ENCODE measurements at places on chromosomes 4 and X.
A peak's percentile ranks its signal among the peaks of the same experiment; 100 is the strongest.

DNA sequence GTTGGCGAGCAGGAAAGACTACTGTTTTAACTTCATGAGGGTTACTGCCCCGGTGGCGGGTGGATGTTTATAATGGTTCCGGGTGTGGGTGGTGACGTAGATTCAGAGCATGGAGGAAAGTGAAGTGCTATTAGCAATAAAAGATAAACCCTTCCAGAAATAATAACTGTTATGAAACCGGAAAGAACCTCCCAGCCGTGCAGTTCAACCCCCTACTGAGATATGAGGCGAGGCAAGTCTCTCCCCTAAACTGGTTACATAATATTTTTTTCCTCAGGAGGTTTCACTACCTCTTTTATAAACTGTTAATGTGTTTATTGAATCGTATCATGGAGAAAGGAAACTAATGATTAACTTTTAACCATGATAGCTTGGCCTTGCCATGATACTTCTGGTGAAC is 33.9 kb upstream of the STIM2 start:
- no peak for DNase-seq

GRCh38 chr4:164221631-164222030 is 532.3 kb upstream of the SMIM31 start:
- no peak for DNase-seq

- DNase-seq = peak; percentile 19
Observed at GRCh38 chrX:107775734-107776511, at the start of gene TSC22D3. Gene TSC22D3 (minus strand): TSS chrX:107775787. CDS start chrX:107775419, 368 bp downstream.

- peak; percentile 31 for DNase-seq
Observed at GRCh38 chr4:125283707-125284279, 31.0 kb upstream of the FAT4 start.

GRCh38 chrX:73239242-73239641 is 24.6 kb upstream of the NAP1L2 start:
- no peak for DNase-seq

DNA sequence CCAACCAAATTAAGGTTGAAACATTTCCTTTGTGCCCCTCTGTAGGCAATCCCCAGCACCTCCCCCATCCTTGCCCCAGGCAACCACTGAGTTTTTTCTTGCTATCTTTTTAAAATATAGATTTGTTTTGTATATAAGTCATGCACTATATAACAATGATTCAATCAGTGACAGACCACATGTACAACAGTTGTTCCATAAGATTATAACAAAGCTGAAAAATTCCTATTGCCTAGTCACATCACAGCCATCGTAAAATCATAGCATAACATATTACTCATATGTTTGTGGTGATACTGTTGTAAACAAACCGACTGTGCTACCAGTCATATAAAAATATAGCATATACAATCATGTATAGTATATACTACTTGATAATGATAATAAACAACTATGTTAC is 211.9 kb upstream of the NRK start:
- no peak for DNase-seq

DNA sequence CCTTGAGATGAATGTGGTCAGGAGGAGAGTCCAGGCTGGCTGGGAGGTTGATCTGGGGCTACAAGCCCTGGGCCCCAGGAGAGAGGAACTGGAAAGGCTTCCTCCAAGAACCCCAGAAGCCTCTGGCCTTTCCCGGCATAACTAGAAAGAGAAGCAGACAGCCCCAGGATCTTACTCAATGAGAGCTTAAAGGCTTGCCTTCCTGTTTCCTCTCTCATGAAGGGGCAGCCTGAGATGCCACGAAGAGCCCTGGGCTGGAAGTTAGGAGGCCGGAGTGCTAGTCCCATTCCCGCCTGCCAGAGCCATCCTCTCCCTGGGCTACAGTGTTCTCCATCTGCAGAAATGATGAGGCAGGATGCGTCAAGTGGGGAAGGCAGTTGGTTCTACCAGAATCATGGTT is 20.1 kb upstream of the XPNPEP2 start:
- DNase-seq = no peak

DNA sequence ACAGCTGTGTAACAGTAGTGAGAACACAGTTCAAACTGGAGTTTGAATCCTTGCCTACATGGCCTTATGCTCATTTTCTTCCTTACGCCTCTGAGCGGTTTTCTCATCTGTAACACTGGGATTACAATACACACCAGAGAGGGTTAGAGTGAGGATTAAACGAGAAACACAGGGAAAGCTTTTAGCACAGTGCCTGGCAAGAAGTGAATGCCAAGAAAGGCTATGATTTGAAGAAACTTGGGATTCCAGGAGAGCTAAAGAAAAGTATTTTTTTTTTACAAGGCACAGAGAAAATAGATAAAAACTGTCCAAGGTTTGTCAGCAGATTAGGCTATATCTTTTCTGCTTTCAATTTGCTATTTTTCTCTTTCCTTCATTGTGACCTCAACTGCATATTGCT is 246.4 kb downstream of the FBXW7 start:
- DNase-seq = no peak

GRCh38 chrX:108029928-108030711 is 14.7 kb upstream of the VSIG1 start:
- no peak for DNase-seq

GRCh38 chr4:109191216-109191615 is 111.2 kb downstream of the COL25A1 start:
- DNase-seq = no peak

DNA sequence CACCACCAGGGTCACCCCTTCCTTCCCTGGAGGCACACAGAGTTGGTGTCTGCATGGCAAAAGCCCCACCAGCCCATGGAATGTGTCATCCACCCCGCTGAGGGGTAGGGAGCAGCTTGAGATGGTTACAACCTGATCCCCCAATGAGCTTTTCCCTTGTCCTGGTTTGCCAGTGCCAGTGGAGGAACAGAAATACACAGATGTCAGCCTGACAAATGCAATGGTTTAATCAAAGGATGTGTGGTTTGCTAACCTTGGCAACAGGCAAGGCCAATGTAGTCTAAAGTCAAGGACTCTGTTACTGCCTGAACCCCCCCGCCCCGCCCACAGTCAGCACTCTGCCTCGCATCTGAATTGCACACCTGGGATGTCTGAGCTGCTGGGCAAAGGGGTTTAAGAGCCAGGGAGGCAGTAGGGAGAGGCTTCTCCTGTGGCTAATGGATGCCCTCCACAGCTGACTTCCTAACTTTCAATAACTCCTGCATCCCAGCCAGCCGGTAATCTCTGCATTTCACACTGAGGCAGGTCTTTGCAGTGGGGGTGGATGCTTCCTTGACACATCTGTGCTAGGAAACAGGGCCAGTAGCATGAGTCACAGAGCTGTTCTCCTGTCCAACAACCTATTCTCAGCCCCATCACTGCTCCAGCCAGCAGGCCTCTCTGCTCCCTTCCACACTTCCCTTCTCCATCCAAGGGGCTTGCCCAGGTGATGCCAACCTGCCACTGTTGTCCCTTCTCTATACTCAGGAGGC is 137.5 kb downstream of the AMMECR1 start:
- DNase-seq = no peak
